MG63 (cell line): ENCODE measurements at places on chromosomes 16 and 17. TPM values are rescaled to one million over a fixed set of nuclear protein-coding genes. Genes with fewer than 3 reads are reported as not detected.

GRCh38 chr17:3221850-3222249 is 14.4 kb downstream of the OR1A1 start:
- DNase-seq: no peak

The KRT32 gene
- 0.72 TPM in 1 of 2 replicates, not detected in the other for total RNA-seq

- peak; percentile 30 for DNase-seq
Measured at GRCh38 chr17:61401389-61402072, 1.9 kb downstream of the TBX2 start.

The HBM gene
- total RNA-seq: not detected in 2 replicates

The GOT2 gene
- total RNA-seq: 126 and 128 TPM in 2 replicates

- DNase-seq: no peak
Measured at GRCh38 chr16:4548124-4548523, 8.0 kb upstream of the C16orf96 start.

- no peak for DNase-seq
Measured at GRCh38 chr17:79219208-79219935, 144.7 kb downstream of the ENGASE start.

The TPPP3 gene
- not detected in 2 replicates for total RNA-seq

The CNGB1 gene
- total RNA-seq: not detected in 2 replicates

DNA sequence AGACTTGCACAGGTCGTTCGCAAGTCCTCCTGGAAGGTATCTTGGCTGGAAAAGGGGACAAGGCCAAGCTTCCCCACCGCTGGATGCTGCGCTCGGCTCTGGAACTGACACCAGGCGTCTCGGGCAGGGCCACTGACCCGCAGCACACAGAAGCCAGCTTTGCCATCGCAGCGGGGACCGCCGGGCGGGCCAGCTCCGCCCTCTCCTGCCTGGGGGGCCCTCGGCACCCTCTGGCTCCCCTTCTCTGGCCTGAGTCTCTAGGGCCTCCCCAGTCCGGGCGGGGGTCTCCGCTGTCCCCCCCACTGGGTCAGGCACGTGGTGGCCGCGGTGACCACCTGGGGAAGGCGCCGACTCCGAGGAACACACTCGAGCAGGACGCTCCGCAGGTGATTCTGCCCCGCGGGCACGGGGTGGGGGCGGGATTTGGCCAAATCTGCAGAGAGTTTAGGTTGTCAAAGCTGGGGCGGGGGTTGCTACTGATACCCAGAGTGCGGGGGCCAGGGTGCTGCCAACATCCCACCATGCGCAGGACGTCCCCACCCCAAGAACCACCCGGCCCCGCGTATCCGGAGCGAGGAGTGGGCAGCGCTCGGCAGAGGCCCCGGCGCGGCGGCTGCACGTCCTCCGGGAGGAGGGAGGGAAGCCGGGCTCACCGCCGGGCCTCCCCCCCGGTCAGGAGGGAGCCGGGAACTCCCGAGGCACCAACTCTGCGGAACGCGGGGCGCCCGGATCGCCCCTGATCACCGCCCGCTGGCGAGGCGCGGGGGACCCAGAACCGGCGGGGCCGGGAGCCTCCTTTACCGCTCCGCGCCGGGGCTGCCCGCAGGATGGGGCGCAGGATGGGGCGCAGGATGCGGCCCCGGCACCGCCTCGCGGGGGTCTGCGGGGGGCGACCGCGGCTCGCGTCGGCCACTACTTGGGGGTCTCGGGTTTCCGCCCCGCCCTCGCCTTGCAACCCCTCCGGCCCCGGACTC is 744 bp upstream of the METRNL start:
- no peak for DNase-seq

GRCh38 chr16:30927789-30928378 is 4.5 kb downstream of the FBXL19 start:
- DNase-seq: peak; percentile 31

DNA sequence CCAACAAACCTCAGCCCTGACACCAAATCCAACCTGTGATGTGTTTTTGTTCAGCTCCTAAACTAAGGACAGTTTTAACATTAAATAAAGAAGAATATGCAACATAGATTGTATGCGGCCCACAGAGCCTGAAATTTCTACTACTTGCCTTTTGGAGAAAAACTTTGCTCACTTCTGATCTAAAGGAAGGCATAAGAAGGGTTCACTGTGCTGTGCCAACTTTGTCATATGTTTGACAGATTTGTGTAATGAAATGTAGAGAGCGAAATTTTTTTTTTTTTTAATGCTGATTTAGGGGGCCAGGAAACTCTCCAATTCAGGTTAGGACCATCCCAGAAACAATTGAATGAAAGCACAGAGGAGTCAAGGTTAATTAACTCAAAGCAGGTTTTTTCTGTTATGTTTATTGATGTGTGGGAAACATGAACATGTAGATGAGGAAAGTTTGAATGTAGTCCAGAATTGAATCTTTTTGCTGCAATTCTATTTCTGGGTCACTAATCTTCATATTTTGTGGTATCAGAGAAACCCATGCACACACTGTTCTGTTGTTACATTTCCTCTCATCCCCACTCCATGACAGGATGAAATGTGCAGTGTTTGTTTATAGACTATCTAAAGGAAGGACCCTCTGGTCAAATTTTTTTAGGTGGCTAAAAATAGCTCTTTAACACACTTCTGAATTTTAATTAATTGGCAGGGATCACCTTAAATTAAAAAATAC is 71.5 kb downstream of the TAOK1 start:
- no peak for DNase-seq

The ATP2C2 gene
- total RNA-seq: not detected in 2 replicates

GRCh38 chr17:49862781-49863331 is 15.0 kb upstream of the TAC4 start:
- no peak for DNase-seq

The NRN1L gene
- total RNA-seq: not detected in 2 replicates

DNA sequence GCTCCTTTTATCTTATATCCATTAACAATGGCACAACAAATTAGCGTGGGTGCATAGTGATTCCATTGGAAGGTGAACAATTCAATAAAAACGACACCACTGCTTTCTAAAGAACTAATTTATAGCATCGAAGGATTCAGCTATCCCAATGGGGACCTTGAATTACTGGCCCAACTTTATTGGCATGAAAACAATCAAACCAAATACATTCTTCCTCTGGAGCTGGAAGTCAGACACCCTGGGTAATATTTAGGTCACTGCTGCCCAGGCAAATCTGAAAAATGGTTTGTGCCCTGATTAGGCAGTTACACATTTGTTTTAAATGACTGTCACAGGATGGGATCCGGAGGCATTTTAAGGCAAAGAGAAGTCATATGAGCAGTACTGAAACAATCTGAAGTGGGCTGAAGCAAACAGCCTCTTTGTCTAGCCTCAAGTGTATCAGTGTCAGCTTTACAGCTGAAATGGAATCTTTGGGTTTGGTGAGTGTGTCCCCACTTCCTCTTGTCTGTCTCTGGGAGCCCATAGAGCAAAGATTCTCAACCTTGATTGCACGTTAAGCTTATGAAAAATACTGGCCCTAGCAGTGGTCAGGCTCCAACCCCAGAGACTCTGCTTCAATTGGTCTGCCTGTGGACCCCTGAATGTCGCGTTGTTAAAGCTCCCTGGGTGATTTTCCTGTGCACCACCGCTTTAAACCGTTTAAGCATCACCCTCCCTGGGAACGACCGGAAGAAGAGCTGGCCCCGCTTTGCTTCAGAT is 30.3 kb downstream of the CDK5R1 start:
- DNase-seq: no peak

DNA sequence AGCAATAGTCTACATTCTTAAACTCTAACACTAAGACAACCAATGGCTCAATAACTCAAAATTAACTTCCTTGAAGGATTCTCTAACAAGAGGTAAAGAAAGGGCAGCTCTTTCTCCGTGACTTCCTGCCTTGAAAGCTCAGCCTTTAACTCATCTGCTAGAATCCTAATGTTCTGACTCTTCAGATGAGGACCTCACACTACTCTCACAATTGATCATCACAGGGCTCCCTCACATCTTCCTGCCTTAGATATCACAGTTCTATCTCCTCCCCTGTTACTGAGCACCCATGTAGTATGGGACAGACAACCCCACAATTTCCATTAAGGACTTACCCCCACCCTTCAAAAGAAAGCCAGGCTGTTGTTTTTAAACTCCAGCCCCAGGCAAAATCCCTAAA is 33.5 kb downstream of the SMURF2 start:
- no peak for DNase-seq

The KRT27 gene
- total RNA-seq: not detected in 2 replicates

DNA sequence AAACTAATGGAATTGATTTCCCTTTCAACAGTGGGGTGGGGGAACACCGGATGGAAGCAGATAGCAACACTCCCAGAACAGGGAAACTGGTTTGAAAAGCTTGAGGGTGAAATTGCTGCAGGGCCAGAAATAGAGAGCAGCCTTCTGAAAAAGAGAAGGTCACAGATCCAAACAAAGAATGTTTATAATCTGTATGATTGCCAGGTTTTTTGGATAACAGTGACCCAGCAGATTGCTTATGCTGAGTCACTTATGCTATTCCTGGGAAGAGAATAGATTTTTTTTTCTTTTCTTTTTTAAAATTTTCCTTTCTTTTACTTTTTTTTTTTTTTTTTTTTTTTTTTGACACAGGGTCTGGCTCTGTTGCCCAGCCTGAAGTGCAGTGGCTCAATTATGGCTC is 641.3 kb downstream of the KCNJ2 start:
- no peak for DNase-seq

GRCh38 chr16:60073376-60073775 is 1339.3 kb upstream of the GOT2 start:
- no peak for DNase-seq

The E4F1 gene
- total RNA-seq: 43.2 and 56.5 TPM in 2 replicates

DNA sequence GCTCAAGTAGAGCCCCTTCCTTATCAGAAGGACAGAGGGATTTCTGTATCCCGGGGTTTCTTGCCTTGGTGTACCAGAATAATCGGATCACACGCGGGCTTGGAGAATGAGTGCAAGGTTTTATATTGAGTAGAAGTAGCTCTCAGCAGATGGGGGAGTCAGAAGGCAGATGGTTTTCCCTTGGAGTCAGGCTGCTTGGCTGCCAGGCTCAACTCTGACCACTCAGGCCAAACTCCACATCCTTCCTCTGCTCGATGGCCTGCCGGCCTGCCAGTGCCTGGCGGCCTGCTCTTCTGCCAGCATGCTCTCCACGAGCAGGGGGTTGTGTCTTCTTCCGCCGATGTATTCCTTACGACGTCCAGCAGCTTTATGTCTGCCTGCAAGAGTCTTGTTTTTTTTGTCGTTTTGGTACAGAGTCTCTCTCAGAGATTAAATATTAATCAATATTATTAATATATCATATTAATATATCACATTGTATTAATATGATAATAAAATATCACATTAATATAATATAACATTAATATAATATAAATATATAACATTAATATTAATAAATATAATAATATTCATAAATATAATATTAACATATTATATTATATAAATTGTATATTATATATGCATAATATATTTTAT is 229.2 kb upstream of the WSCD1 start:
- DNase-seq: no peak

DNA sequence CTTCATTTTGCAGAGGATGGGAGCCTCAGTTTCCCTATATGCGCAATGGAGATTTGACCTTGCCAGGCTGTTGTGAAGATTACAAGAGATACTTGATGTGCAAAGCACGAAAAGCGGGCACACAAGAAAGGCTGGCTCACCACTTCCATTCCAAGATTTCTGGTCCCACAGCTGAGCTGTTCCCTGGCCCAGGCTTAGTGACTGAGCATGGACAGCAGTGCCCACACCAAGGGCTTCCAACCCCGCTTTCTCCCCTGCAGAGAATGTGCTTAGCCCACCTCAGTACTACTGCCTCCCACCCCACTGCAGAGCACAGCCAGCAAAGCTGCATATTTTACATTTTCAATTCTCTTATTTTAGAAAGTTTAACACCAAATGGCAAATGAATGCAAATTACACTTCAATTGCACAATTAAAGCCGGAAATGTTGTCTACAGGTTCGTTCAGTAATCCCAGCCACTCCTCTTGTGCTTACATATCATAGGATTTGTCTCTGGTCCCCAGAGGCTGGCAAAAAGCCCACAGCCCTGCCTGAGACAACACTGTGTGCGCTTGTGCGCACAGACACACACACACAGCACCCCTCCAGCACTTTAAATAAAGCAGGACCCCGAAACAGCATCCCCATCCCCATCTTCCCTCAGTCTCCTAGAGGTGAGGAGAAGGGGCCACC is 51.8 kb downstream of the VAC14 start:
- no peak for DNase-seq

GRCh38 chr16:50822671-50823070 is 80.8 kb downstream of the CYLD start:
- no peak for DNase-seq

The CNTNAP4 gene
- total RNA-seq: not detected in 2 replicates

DNA sequence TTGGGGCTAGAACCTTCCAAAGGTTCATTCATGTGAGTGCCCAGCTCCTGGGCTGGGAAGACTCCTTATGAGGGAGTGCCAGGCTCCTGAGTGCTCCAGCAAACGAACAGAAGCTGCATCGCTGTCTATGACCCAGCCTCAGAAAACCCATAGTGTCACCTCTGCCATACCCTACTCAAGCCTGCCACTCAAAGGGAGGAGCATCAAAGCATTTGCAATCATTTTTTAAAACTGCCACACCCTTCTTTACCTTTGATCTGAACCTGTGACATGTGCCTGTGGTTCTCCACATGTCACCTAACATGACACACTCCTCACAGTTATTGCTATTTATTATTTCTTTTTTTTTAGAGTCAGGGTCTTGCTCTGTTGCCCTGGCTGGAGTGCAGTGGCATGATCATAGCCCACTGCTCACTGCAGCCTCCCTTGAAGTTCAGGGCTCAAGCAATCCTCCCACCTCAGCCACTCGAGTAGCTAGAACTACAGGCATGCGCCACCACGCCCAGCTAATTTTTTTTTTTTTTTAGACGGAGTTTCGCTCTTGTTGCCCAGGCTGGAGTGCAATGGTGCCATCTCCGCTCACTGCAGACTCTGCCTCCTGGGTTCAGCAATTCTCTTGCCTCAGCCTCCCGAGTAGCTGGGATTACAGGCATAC is 7.3 kb upstream of the KDM8 start:
- DNase-seq: no peak

DNA sequence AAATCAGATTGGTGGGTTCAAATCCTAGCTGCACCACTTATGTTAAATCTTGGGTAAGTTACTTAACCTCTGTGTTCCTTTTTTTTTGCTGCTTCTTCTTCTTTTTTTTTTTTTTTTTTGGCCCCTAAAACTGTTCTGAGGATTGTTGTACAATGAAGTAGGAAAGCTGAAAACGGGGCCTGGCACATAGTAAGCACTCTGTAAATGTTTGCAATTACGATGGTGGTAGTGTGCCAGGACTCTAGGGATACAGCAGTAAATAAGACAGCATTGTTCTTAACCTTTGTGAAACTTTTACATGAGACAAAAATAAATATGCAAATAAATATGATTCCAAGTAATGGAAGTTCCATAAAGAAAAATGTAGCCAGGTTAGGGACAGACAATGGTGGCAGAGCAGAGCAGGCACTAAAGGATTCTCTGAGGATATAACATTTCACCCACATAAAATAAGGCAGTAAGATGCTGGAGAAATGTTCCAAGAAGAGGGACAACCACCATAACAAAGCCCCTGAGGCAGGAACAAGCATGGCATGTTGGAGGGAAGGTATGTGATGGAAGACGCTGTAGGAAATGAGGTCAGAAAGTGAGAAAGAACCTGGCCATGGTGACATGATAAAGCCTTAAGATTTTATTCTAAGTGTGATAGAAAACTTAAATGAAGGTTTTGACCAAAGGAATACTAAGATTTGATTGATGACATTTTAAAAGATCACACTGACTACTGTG is 127.3 kb downstream of the NLK start:
- DNase-seq: peak; percentile 32

The ZP2 gene
- not detected in 2 replicates for total RNA-seq
